ENCODE measurements at places on chromosomes 1 and 21.

DNA sequence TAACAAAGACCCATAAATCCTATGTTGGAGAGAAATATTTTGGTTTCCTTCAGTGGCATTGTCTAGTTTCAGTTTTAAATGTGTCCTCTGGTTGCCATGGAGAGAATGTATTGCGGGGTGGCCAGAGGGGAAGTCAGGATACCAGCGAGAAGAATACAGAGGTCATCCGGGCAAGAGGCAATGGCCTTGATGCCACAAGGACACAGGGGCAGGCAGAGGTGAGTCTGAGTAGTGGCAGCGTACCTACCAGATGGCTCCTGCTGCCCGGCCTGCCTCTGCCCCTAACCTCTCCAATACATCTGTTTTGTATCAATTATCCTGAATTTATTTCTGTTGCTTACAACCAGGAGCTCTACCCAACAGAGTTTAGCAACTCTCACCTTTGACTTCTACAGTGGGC is 14.9 kb downstream of the KLHDC7A start:
- no peak for DNase-seq

- DNase-seq, result no peak
Observed at GRCh38 chr21:46557469-46557868, 47.4 kb downstream of the S100B start.

GRCh38 chr1:36211841-36212240 is 12.4 kb upstream of the THRAP3 start:
- no peak for DNase-seq

GRCh38 chr1:24364975-24365678 is 46.0 kb downstream of the GRHL3 start:
- no peak for DNase-seq

- no peak for DNase-seq
Observed at GRCh38 chr1:182890927-182891610, 51.9 kb downstream of the DHX9 start.

DNA sequence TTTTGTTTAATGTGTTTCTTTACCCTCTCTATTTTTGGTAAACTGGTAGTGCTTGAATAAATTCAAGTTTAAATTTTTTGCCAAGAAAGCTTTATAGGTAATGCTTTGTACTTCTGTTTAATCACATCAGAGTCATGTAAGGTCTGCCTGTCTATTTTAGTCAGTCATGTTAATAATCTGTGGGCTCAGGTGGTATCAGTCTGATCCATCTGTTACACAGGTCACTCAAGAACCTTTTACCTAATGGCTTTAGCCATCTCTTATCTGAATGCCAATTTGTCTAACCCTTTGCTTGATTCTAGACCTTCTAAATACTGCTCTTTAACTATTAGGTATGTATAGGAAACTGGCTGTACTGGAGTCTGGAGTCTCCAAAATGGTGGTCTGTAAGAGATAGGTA is 16.6 kb downstream of the MDM4 start:
- no peak for DNase-seq

- DNase-seq, result no peak
Observed at GRCh38 chr1:214402613-214403083, 121.7 kb downstream of the SMYD2 start.

DNA sequence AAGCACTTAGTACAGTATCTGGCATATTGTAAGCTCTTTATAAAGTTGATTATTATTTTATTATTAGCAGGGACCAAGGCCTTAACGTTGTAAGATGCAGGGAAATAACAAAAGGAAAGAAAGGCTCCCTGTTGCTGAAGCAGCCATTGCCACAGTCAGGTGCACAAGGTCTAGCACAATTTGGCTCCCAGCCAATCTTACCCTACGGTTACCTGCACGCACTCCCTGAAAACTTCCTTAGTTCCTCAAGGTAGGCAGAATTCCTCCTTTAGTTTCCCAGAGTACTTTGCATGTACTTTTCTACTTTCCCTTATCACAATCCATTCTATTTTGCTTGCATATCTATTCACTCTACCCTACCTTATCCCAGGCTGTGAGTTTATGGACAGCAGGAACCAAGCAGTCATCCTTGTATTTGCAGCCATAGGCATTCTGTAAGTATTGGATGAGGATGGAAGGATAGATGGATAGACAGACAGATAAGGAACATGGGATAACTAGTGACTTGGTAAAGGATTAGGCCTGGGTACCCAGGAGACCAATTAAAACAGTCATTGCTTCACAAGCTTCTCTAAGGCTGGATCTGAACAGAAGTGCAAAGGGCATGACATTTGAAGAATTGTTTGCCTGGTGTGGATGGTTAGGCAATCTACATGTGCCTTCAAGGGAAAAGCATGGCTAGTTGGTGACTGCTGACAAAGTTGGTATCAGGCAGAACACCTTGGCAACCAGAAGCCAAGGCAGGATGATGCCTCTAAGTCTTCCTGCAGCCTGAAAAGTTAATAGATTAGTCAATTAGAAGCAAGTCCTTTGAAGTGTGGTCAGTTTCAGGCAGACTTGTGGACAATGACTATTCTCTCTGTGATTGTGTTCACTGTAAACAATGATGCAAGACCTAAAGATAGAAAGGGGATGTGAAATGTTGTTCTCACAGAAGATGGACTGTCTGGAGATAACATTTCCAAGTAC is 20.8 kb upstream of the JAK1 start:
- DNase-seq, result no peak

- no peak for DNase-seq
Observed at GRCh38 chr1:244758708-244759107, 76.8 kb upstream of the COX20 start.

DNA sequence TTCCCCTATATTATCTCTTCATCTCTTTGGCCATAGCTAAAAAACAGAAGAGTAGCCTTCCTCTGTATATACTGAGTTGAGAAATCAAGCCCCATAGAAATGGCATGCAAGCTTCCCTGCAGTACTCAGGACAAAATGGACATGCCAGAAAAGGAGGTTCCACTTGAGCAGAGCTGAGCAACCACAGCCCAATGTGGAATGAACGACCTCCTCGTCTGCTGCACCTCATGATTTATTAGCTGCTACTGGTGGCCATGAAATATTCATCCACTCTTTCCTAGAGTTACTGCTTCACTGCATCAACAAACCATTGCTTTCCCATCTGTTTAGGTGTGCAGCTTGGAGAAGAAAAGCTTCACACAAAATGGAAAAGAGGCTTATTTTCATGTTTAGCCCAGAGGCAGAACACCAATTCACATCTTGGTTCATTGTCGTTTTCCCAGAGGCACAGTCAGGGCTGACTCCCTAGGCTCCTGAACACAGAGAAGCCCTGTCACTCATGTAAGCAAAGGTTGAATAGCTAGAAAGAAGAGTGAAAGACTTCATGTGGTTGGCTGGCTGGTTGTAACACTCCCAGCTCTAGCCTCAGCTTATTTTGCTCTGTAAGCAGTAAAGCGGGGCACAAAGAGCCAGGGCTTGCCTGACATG is 148.0 kb downstream of the TSEN15 start:
- DNase-seq, result no peak

DNA sequence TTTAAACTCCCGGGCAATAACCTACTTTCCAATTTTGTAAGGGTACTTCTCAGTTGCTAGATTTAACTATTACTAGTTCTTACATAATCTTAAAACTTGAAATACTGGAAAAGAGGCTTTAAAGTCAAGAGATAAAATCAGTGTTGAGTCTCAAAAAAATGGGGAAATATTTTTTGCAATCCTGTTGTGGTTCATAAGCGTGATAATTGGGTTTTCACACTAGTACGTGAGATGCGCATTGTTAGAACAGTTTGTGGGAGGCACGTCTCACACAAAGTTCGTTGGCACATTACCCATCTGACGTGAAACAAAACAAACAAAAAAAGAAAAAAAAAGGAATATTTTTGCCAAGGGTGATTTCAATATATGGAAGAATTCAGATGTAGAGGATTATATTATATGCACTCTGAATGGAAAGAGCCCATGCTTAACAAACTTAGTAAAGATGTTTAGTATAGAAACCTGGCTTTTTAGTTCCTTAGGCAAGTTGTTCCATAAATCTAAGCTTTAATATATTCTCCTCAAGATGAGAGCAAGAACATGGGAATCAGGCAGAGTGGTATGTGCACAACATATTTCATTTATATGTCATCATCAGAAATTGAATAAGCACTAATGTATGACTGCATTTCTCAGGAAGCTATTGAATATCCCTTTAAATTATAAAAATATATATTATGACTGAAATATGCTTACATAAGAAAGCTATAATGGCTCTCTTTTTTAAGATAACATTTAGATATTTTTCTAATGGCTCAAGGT is 73.9 kb upstream of the TNFSF4 start:
- no peak for DNase-seq

DNA sequence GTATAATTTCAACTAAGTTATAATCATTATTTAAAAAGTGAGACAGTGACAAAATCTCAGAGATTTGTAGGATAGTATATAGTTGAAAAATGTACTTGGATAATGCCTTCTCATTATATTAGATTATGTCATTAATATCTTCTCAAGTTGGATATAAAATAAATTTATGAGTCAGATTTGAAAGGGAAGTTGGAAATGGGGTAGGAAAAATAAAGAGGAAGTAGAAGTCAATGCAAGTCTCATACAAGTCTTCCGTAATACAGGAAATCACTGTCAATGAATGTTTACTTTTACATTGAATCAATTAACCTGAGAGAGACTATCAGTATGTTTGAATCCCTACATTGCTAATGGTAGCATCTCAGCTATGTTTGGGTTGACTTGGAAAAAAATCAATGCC is 16.2 kb upstream of the RNPC3 start:
- DNase-seq, result no peak

- DNase-seq, result peak; percentile 53
Observed at GRCh38 chr21:45973475-45974072, 8.0 kb upstream of the COL6A1 start.

DNA sequence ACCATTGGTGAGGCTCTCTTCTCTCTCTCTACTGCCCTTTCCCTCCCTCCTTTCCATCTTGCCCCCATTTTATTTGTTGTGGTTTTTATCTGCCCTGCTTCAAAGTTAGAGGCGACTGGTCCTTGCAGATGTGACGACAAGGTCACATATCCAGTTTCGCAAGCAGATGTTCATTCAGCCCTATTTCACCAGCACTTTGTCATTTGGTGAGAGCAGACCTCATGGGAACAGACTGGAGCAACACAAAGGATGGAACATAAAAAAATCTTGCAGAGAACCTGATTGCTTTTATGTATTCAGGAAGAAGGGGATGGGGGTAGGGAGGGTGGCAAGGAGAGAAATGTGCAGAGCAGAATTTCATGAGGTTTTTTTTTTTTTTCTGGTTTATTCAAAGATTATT is 84.3 kb downstream of the ELAVL4 start:
- no peak for DNase-seq

DNA sequence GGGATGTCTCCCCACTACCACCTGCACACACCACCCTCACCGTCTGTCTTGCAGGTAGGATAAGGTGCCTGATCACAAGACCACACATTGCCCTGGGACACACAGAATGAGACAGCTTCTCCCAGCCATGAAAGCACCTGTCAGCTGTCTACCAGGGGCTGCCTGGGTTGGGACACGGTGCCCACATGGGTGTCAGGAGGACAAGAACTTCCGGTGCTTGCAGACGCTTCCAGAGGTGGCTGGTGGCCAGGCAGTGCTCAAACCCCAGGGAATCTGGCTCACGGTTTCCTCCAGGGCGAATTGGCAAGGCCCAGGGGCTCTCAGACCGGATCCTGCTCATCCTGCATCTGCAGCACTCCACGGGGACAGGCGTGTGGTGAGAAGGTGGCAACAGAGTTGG is 182.6 kb upstream of the ARHGEF16 start:
- no peak for DNase-seq

GRCh38 chr1:160647329-160647720 is 481 bp upstream of the SLAMF1 start:
- DNase-seq, result no peak

GRCh38 chr1:211183747-211184313 is 49.9 kb upstream of the KCNH1 start:
- DNase-seq, result no peak

DNA sequence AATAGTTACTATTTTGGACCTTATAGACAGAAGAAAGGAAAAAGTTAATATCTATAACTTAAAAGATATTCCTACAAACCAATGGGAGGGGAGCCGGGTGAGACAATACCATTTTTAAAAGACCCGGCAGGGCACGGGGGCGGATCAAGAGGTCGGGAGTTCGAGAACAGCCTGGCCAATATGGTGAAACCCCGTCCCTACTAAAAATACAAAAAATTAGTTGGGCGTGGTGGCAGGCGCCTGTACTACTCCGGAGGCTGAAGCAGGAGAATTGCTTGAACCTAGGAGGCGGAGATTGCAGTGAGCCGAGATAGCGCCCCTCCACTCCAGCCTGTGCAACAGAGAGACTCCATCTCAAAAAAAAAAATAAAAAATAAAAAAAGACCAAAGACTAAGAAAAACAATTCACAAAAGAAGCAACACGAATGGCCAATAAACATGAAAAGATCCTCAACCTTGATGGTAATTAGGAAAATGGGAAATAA is 1.2 kb upstream of the PSMB2 start:
- no peak for DNase-seq

DNA sequence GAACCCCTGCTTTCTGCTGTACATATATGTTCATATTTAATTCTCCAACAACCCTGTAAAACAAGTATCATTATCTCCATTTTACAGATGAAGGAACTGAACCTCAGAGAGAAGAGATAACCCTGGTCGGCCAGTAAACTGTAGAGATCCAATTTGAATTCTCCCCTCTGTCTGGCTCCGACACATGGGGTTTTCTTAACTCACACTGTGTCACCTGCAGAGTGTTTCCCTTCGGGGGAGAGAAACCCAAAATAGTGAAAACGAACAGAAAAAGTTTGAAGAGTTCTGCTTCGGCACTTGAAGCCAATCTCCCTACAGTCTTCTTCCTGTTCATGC is 17.4 kb upstream of the BCAR3 start:
- DNase-seq, result no peak

DNA sequence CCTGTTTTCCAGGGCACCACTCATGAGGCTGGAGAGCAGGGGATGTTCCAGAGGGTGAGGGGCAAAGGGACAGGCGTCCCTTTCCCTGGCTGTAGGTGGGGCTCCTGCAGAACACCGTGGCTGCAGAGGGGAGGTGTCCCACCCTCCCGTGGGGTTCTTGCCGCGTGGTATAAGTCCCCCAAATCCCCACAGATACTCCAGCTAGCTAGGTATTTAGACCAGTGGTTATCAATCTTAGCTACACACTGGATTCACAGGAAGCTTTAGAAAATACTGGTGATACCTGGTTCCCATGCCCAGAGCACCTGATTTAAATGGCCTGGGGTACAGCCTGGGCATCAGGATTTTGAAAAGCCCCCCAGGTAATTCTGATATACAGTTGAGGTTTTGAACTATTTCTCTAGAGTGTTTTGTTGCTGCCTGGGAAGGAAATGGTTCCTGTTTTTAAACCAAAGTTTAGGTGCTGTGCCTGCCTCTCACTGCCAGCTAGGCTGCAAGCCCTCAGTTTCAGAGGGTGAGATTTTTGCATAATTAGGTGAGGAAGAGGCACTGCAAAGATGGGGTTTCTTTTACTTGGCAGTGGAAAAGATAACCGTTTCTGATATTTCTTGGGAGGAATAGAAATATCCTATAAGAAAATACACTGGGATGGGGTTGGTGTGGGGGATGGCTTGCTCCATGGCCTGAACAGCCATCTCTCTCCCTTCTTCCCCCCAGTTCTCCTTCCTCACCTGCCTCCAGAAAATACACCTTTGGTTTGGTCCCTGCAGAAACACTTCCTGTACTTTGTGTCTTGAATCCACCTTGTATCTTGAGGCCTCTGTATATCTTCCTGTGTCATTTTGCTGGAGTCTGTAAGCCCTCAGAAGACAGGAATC is 51.7 kb downstream of the RASSF5 start:
- DNase-seq, result no peak

- no peak for DNase-seq
Observed at GRCh38 chr21:44874497-44875315, 1.2 kb upstream of the PTTG1IP start.

Measured in activated T-helper 1 cell treated with Interleukin-2 at 50 U/mL for 16 hours (primary cell).